ENCODE measurements at places on chromosomes 11 and 22. TPM values are rescaled to one million over a fixed set of nuclear protein-coding genes. Genes with fewer than 3 reads are reported as not detected.

GRCh38 chr11:26905368-26905767 lies 88.5 kb upstream of the FIBIN start:
- DNase-seq: no peak

DNA sequence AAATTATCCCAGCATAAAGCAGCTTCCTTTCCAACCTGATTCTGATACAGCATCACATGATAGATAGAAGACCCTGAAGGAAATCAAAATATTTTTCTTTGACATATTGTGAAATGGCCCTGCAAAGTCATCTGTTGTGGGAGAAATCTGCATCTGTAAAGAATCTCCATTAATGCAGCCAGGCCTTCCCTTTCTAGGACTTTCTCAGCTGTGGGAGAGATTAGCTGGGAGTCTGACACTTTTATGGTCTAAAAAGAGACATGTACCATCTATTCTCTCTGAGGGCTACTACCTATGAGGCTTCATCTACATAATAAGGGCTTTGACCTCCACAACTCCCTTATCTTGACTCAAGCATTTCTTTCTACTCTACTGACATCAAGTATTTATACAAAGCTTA lies 238.1 kb downstream of the SWAP70 start:
- no peak for DNase-seq

Gene BACE1
- 36.1 TPM for total RNA-seq

- no peak for DNase-seq
Measured at GRCh38 chr11:62201376-62201775, 7.1 kb upstream of the SCGB2A1 start.

DNA sequence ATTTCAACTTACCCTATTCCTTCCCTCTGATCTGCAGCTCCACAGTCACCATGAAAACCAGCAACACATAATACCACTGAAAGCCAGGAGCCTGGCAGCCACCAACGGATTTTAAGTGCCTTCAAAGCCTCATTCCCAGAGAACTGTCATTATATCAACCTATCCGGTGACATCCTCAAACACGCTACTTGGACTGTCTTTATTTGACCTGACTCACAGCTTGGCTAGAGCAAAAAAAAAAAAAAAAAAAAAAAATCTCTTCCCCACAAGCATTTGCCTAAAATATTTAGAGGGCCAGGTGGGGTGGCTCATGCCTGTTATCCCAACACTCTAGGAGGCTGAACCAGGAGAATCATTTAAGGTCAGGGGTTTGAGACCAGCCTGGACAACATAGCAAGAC lies 32.4 kb upstream of the ARHGAP32 start:
- no peak for DNase-seq

GRCh38 chr22:46737105-46737975 lies 712 bp downstream of the CERK start:
- no peak for DNase-seq

Gene MYO7A
- 12.2 TPM for total RNA-seq

Gene GRAMD1B
- 3.3 TPM for total RNA-seq

GRCh38 chr11:126121296-126121695 lies 58.6 kb upstream of the CDON start:
- no peak for DNase-seq

GRCh38 chr11:116107229-116107628 lies 603.0 kb upstream of the CADM1 start:
- no peak for DNase-seq

- no peak for DNase-seq
Measured at GRCh38 chr22:36212901-36213300, 11.3 kb upstream of the APOL4 start.

Gene SEC14L2
- total RNA-seq: 8.0 TPM
